ENCODE measurements at places on chromosomes 1 and 21.
A peak's percentile ranks its signal among the peaks of the same experiment; 100 is the strongest.

- DNase-seq, result no peak
These were observed 100.1 kb upstream of the SLC2A1 start for GRCh38 chr1:43058545-43059360.

DNA sequence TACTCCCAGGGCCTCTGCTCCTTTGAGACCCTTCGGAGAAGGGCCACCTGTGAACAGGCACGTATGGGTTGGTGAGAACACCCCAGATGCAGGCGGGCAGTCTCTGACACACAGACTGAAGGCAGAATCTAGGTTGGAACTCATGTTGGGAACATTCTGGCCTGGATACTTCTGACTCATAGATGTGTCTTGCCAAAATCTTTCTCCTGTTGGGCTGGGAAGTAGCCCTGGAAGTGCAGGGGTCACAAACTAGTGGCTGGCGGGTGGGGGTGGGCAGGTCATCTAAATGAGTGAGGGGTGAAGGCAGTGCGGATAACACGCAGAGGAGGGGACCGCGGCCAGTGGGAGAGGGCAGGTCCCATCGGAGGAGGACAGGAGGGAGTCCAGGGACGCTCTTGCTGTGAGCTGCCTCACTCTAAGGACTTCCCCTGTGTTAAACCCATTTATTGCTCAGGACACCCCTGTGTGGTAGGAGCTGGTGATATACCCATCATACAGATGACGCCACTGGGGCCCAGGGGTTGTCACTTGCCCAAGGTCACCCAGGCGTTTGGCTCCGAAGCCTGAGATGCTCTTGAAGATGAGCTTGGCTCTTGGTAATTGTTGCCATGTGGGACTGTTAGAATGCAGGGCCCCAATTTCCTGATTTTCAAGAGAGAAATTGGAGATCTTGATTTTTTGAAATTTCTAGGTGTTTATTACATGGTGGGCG is 181.0 kb downstream of the PTPRU start:
- no peak for DNase-seq

DNA sequence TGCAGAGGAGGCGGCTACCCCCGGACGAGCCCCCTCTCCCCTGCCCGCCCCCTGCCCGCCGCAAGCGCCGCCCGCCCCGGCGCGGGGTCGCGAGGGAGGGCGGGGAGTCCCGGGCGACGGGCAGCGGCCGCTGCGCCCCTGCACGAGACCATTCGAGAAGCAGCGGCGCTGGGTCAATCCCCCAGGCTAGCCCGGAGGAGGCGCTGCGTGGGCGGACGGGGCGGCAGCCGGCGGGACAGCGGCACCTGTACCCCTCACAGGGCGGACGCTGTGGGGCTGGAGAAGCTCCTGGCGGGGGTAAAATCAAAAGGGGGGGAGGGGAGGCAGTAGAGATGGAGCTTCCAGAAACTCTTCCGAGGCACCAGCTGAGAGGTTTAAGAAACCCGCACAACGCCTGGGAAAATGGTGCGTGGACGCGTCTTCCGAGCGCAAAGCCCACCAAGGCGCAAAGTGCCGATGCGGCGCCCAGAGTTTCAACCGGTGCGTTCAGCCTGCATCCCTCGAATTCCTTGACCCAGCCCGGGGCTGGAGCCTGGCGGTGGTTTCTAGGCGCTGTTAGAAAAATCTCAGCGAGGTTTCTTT is at the start of gene PLPPR5:
TSS of gene PLPPR5 (minus strand) at position 1 of the 582 bp plus-strand sequence. CDS start 190 bp downstream, outside the sequence.
- peak; percentile 19 for DNase-seq

GRCh38 chr1:33276573-33277298 is 20.4 kb downstream of the ZNF362 start:
- no peak for DNase-seq

DNA sequence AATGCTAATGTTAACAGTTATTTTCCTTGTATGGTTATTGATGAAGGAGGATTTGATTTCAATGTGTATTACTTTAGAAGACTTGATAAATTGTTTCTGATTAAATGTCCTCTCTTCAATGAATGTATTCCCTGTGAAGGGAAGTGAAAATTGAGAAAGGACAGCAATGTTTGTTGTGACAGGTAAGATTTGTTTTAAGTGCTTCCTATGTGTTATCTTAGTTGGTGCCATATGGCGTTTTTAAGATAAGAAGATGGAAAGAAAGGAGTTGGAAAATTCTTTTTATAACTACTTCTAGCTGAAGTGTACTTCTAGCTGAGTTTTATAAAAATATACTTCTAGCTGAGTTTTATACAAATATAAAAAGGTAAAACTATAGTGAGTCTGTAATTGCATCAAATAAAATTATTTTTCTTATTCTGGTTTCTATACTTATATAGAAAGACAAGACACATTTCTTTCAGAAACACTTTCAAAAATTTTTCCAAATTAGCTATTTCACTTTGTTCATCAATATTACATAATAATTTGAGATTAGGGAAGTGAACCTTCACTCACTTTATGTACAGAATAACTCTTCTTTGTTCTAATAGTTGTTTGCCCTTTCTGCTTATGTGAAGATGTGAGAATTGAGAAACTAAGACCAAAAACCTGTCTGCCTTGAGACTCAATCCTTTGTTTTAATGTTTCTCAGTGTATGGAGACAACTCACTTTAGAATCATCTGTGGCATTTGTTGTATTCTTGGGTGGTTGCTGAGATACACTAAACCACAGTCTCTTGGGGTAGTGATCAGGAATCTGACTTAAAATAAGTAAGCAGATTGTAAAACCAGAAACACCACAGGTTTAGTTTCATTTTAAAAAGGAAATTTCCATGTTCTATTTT is 382.9 kb upstream of the B3GALT2 start:
- no peak for DNase-seq

GRCh38 chr1:87508247-87508787 is 179.6 kb downstream of the LMO4 start:
- DNase-seq, result no peak

DNA sequence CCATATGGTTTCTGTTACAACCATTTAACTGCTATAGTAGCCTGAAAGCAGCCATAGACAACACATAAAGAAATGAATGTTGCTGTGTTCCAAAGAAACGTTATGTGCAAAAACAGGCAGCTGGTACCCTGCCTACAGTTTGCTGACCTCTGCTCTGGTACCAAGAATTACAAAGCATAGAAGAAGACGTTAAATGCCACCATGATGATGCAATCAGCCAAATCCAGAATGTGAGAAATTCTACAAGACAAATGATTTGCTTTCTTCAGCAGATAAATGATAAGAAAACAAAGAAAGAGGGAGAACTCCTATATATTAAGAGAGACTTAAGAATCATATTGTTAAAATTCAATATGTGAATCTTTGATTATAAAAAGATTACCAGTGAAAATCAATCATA is 97.8 kb upstream of the PDE4B start:
- DNase-seq, result no peak

- DNase-seq, result no peak
These were observed 53.5 kb downstream of the ITSN1 start for GRCh38 chr21:33695813-33696212.

- no peak for DNase-seq
These were observed 15.2 kb upstream of the ADAMTSL4 start for GRCh38 chr1:150534002-150534401.

- peak; percentile 88 for DNase-seq
These were observed at the start of gene TSTD1 for GRCh38 chr1:161038523-161039153. TSTD1 (minus strand) TSS chr1:161038964; CDS start chr1:161038889, 75 bp downstream.

GRCh38 chr1:156975084-156975483 is 54.7 kb downstream of the LRRC71 start:
- no peak for DNase-seq

DNA sequence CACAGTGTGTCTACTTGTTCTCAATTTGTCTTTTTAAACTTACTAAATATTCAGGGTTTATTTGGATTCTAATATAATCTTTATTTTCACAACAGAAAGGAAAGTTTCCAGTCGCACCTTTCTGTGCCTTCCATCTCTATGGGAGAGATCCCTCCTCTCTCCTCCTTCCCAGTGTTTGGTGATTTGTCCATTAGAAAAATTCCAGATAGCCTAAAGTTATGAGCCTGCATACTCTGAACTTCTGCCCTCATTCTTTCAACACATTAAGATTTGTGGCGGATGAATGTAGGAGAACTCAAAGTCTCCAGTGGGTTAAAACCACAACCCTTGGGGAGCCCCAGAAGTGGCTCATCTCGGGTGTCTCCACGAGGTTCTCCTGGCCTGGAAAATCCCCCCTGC is 3.6 kb downstream of the NHLH2 start:
- DNase-seq, result no peak

GRCh38 chr21:30769724-30770431 is 14.7 kb upstream of the KRTAP21-1 start:
- DNase-seq, result no peak

- no peak for DNase-seq
These were observed 5.9 kb downstream of the RNF186 start for GRCh38 chr1:19809044-19809750.

GRCh38 chr21:46253610-46254124 is 25.1 kb upstream of the LSS start:
- peak; percentile 36 for DNase-seq

GRCh38 chr1:113917400-113918082 is 11.6 kb upstream of the HIPK1 start:
- DNase-seq, result no peak

DNA sequence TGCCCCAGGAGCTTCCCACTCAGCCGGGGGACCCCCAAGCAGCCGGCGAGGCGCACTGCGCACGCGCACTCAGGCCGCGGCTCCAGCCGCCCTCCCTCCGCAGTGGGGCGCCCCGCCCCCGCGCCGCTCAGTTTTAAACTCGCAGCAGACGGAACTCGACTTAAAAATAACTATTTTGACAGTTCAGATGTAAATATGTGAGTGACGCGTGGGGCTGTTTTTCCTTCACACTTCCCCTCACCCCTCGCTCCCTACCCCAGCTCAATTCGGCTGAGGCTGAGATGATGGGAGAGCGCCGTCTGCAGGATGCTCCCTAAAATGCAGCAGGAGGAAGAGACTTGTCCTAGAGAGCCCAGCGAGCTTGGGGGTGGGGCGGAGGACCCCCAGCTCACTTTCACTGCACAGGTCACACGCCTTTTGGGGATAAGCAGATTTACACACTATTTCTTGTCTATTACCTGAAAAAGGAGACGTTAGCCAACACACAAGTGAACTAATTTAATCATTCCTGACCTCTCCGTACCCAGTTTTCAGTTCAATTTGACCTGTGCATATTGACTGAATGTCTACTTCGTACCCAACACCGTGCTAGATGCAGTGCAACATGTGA is 8.9 kb upstream of the LEMD1 start:
- peak; percentile 66 for DNase-seq

GRCh38 chr1:55547405-55547804 is 332.2 kb upstream of the USP24 start:
- DNase-seq, result no peak

GRCh38 chr1:20348326-20348915 is 57.7 kb downstream of the VWA5B1 start:
- DNase-seq, result no peak

DNA sequence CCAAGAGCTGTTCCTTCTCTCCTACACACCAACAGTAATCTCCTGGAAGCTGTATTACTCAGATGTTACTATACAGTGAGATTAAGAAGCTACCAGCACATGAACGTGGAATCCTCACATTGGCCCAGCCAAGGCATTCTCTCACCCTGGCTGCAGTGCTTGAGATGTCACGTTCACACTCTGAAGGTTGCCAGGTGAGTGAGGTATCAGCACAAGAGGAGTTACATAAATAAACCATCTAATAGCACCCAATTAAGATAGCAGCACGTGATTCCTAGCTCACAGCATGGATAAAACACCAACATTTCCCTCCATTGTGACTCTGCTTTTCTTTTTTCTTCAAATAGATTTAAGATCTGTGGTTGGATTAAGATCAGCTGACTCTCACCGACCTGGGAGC is 182.8 kb downstream of the PLPP3 start:
- no peak for DNase-seq

GRCh38 chr1:84619383-84620102 is 45.3 kb upstream of the CTBS start:
- peak; percentile 60 for DNase-seq

DNA sequence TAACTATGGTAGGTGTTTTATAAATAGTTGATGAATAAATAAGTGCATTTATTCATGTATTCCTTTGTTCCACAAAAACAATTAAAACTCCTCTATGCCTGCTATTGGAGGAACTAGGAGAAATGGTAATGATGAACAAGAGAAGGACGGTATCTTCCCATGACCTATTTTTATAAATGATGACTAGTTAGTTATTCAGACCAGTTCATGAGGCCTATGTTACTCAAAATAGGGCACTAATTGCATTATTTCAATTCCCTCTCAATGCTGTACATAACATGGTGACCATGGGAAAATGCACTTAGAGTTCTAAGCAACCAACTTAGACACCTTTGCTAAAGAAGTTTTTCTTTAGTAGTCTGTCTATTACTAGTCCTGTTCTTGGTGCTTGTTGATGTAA is 53.1 kb downstream of the XCL1 start:
- DNase-seq, result no peak

DNA sequence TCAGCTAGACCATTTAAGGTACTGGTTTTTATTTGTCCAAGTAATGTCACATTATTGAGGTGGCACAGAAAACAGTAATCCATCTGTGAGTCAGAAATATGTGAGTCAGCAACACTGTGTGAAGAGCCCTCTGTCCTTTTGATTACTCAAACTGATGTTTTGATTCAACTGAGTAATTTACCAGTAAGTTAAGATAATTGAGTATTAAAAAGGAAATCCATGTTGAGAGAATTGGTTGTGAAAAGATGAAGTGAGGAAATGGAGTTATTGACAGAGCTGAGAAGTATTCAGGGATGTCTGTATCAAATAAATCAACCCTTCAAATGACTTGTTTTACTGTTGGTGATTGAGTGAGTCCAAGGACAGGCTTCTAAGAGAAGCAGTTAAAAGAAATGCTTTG is 302.7 kb upstream of the SGIP1 start:
- DNase-seq, result no peak

DNA sequence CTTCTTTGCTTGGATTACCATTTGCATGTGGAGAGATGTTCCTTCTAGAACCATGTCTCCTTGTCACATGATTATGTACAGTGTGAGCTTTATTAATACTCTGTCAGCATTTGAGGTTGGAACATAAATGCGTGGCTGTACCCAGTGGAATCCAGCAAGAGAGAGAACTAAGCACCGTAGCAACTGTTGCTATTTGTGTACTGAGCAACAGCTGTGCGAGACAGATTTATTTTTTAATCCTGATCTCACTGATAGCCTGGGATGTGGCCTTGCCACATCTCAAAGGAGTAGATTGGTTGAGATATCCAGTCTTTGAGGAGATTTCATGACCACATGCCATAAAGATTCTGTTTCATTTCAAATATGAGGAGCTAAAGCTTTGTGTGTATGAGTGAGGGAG is 43.4 kb downstream of the KIF1B start:
- DNase-seq, result no peak
